ENCODE measurements at places on chromosomes 7 and 10. TPM values are rescaled to one million over a fixed set of nuclear protein-coding genes. Genes with fewer than 3 reads are reported as not detected.

SIRT1 gene
- 18.7 TPM for total RNA-seq

TSPAN13 gene
- 9.8 TPM for total RNA-seq

MAT1A gene
- 0.20 TPM for total RNA-seq

SPDYE2B gene
- total RNA-seq, result not detected

NSMCE4A gene
- total RNA-seq, result 30.3 TPM

SPDYE16 gene
- total RNA-seq, result 0.17 TPM

FXYD4 gene
- not detected for total RNA-seq

PPP1R3C gene
- 202 TPM for total RNA-seq
